ENCODE measurements at places on chromosomes 2 and 18.

GRCh38 chr2:222641336-222641735 lies 14.6 kb downstream of the FARSB start:
- no peak for DNase-seq

DNA sequence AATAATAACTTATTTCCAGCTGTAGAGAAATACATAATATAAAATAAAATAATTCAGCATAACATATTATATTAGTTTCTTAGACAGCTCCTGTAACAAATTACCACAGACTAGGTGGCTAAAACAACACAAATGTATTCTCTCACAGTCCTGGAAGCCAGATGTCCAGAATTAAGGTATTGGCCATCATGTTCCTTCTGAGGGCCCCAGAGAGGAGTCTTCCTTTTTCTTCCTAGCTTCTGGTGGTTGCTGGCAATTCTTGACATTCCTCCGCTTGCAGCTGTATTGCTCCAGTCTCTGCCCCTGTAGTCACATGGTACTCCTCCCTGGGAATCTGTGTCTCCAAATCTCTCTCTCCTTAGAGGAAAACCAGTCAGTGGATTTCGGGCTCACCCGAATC lies 146.8 kb downstream of the RBM43 start:
- DNase-seq: peak; percentile 5

GRCh38 chr2:85037622-85038021 lies 66.7 kb downstream of the KCMF1 start:
- DNase-seq: no peak

GRCh38 chr2:44044281-44044720 lies 48.5 kb upstream of the LRPPRC start:
- peak; percentile 84 for DNase-seq

GRCh38 chr2:42142547-42143184 lies 26.5 kb upstream of the EML4 start:
- peak; percentile 39 for DNase-seq

- DNase-seq: no peak
These were observed 814.9 kb upstream of the NRXN1 start for GRCh38 chr2:51846796-51847195.

DNA sequence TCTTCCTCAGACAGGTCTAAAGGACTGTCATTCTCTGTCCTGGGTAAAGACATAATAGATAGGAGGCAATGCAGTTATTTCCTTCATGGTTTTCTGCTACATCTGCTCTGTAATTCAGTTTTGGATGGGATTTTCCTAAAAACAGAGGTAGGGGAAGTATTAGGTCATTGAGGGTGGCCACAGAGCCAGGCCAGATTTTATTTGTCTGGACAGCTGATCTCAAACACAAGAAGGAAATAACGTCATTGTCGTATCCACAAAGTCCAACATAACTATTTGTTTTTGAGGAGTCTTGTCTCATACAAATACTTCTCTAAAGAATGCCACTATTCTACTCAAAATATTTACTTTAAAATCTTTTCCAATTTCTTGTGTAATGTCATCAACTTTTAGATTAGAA lies 154.8 kb upstream of the MAP2 start:
- no peak for DNase-seq

DNA sequence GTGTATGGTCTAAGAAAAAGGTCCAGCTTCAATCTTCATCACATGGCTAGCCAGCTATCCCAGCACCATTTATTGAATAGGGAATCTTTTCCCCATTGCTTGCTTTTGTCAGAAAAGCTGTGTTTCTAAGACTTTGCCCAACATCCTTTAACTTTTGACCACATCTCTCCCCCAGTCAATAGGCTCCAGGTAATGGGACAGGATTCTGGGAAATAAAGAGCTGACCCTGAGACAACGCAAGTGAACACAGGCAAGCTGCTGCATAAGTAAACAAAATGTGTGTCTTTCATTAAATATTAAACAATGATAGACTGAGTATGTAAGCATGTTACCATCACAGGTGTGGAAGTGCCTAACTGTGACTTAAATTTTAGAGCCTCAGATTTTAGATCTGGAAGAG lies 23.0 kb downstream of the FAM110C start:
- no peak for DNase-seq

DNA sequence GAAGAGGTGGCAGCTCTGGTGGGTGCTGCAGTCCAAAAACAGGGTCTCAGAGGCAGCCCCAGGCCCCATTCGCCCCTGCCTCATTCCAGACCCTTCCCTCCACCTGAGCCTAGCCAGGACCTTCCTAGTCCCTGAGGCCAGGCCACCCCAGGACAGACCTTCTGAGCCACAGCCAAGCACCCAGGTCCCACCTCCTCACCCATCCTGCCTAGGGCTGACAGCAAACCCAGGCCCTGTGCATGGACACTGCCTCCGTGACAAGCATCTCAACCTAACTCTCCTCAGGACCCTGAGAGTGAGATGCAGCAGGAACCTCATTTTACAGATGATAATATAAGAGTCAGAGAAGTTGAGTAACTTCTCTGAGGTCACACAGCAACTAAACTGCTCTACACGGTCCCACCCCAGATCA lies 15.5 kb downstream of the ADRA2B start:
- DNase-seq: no peak

DNA sequence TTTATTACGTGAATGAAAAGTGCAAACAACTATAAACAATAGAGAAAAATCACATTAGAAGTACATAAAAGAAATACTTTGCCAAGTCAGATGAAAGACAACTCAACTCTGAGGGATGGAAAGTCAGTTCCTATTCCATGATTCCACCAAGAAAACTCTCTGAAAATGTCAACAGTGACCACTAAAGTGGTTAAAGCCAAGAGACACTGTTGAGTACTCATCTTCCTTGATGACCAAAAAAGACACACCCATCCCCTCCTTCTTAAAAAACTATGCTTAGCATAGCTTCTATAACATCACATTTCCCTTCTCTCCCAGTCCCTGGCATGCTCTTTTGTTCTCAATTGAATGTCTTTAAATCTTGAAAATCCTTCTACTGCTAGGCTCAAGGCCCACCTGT lies 160.0 kb downstream of the TCF4 start:
- no peak for DNase-seq

GRCh38 chr2:9707008-9707407 lies 76.2 kb upstream of the YWHAQ start:
- DNase-seq: no peak

DNA sequence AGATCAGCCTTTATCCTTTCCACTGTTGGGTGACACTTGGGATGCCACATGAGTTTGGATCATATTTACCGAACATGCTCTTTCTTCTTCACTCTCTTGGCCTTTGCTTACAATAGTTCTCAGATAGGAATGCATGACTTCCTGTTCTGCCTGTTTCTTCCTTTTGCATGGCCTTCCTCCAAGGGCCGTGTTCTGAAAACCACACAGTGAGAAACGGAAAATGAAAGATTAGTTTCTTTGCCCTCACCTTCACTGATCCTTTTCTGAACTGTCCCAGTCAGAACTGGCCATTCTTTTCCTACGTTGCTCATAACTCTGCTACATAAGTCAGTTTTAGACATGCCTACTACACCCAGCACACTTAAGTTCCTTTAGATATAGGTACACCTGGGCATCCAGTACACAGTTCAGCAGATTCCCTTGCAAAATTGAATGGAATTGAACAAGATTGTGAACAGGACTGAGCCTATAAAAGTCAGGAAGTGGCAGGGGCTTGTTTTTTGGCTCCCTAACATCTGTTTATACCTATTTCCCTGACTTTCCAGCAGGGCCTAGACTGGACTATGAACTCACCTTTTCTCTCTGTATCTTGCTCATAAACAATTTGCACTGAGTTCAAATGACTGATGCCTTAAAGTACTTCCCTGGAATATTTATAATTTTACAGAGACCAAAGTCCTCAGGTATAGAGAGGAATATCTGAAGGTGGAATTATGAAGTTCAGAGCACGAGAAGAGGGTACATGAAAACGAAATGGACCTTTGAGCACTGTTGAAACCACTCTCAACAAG lies 186.4 kb upstream of the ST6GAL2 start:
- DNase-seq: peak; percentile 5

GRCh38 chr18:24757134-24757533 lies 296.7 kb downstream of the HRH4 start:
- no peak for DNase-seq

GRCh38 chr2:56148825-56149224 lies 35.0 kb upstream of the CCDC85A start:
- no peak for DNase-seq

- peak; percentile 15 for DNase-seq
These were observed 292.7 kb downstream of the RNF144A start for GRCh38 chr2:7209757-7210555.

GRCh38 chr2:188380280-188380679 lies 88.6 kb downstream of the GULP1 start:
- no peak for DNase-seq

DNA sequence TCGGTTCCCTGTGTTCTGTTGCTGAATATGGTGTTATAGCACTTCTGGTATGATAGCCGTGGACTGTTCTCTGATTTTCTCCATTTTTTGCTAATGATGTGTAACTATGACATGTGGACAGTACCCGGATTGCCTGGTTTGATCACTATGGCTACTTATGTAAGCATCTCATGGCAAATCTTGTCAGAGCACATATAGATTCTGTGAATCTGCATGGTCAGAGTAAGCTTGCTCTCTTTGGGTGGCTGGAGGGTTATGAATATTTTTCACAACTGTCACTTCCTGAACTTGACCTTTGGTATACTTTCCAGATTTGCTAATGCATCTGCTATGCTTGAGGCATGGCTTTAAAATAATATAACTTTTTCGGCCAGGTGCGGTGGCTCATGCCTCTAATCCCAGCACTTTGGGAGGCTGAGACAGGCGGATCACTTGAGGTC lies 36.8 kb upstream of the ATP8B1 start:
- peak; percentile 55 for DNase-seq

DNA sequence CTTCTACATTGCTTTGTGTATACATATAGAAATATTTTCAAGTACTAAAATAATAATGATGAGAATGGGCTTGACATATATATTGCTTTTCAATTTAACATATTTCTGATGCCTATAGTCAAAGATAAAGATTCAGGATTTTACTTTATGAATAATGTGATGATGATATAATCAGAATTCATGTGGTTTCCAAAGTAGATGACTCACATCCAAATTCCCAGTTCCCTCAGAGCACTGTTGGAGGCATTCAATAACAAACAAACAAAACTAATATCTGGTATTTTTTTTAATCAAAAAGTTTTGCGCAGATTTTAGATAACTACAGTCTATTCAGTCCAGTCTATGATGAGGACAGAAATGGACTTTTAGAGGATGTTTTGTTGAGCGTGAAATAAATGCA lies 2094.5 kb upstream of the CELF4 start:
- no peak for DNase-seq

GRCh38 chr2:50791271-50791670 lies 240.7 kb downstream of the NRXN1 start:
- DNase-seq: no peak

GRCh38 chr2:236916181-236916580 lies 169.5 kb upstream of the COPS8 start:
- no peak for DNase-seq

DNA sequence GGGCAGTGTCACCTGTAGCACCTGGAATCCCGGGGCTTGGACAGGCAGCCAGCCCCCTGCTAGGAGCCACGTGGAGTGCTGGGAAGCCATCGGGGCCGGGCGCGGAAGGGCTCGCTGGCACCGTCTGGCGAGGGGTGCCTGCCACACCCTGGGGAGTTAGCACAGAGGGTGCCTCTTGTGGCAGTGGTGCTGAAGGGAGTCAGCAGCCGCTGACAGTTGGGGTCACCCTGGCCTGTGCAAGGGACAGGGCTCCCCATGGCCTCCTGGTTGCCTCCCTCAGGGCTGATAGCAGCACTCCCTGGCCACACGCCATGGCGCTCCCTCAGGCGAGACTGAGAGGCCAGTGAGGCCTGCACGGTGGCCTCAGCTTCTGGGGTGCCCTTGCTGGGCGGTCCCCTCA lies 13.9 kb upstream of the D2HGDH start:
- no peak for DNase-seq

DNA sequence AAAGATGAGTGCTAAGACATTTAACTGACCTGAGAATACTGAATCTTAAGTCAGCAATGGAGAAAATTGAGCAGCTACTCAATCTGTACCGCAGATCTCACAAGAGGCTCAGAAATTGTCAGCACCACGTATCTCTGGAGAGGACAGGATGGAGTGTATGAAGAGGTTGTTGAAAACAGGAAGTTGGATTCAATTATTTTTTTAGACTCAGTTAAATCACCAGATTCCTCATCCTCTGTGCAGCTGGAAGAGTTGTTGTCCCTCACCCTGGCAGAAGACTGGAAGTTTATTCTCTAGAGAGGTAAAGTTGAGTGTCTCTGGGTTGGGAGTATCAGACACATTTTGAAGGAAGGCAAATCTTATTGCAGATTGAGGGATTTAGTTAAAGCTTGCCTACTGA lies 114.9 kb upstream of the NT5C1B start:
- DNase-seq: peak; percentile 44

DNA sequence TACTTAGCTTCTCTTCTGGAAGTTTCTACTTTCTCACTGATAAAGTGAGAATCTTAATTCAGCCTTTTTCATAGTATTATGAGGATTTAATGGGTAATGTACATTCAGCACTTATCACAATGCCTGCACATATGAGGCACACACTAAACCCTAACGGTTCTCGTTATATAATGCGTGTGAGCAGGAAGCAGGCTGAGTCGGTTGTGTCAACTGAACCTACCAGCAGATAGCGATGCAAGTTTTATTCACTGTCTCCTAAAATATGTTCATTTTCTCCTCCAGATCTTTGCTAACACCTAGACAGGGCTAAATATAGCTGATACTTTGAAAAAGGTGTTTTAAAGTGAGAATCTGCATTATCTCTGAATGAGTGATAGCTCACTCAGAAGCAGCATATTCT lies 201.6 kb downstream of the ALPK2 start:
- no peak for DNase-seq

- no peak for DNase-seq
These were observed 99.9 kb downstream of the TRIB2 start for GRCh38 chr2:12816379-12817306.

DNA sequence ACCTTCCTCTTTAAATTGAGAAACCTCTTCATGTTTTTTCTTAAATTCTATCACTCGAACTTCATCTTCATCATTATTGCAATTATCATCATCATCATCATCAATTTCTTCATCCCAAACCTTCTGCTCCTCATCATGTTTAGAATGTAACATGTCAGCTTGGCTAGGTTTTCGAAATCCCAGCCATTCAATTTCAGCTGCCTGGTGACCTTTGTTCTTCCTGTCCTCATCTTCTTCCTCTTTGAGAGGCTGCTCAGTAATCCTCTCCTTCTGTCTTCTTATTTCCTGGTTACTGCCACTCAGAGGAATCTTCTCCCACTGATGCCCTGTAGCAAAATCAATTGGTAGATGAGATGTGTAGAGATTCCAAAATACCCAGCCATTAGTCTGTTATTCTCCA lies 4.2 kb downstream of the ERMN start:
- no peak for DNase-seq

- no peak for DNase-seq
These were observed 35.7 kb upstream of the HPCAL1 start for GRCh38 chr2:10267036-10267435.

GRCh38 chr2:110101280-110101844 lies 14.3 kb downstream of the MALL start:
- DNase-seq: peak; percentile 100

GRCh38 chr2:235390816-235391194 lies 103.0 kb upstream of the AGAP1 start:
- DNase-seq: no peak

GRCh38 chr2:144379851-144380311 lies 140.0 kb downstream of the ZEB2 start:
- DNase-seq: no peak

All from cardiac fibroblast (primary cell).